ENCODE measurements at places on chromosomes 12 and 14. TPM values are rescaled to one million over a fixed set of nuclear protein-coding genes. Genes with fewer than 3 reads are reported as not detected.
A peak's percentile ranks its signal among the peaks of the same experiment; 100 is the strongest.

DNA sequence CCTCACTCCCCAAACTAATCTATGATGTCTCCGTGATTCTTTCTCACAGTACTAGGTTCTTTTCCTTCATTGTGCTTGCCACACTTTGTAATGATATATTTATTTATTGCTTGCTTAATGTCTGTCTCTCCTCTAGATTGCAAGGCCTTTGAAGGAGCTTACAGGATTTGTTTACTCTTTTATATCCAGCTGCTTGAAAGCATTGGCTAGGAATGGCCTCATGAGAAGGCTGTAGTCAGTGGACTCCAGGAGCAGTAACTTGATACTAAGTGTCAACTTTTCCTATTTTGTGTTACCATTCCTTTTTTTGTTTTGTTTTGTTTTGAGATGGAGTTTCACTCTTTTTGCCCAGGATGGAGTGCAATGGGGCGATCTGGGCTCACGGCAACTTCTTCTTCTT, 7.3 kb upstream of the FAM234B start:
- H3K27ac ChIP-seq: no peak overlapping the region
- no peaks in the 10 kb centered on the region for H3K4me1 ChIP-seq
- DNase-seq: no peak
- H3K36me3 ChIP-seq: no peaks in the 10 kb centered on the region

- H3K4me1 ChIP-seq: no peaks in the 10 kb centered on the region
- H3K27me3 ChIP-seq: no peaks in the 10 kb centered on the region
- DNase-seq: no peak
Measured at GRCh38 chr12:111105294-111105693, 184.9 kb upstream of the MYL2 start.

DNA sequence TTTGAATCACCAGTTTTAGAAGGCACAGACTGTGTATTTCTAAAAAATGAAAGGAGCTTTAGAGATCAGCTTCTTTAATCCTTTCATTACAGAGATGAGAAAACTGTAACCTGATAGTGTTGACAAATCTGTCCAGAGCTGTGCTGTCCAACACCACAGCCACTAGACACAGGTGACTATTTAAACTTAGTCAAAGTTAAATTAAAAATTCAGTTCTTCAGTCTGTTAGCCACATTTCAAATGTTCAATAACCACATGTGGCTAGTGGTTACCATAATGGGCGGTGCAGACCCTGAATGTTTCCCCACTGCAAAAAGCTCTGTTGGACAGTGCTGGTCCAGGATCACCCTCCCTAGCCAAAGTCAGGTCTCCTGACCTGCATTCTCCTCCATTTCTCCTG, 21.6 kb downstream of the DAD1 start:
- peak overlapping the region; percentile 97 for H3K27ac ChIP-seq
- DNase-seq: no peak
- H3K4me3 ChIP-seq: peak overlapping the region; percentile 47
- no peaks in the 10 kb centered on the region for H3K27me3 ChIP-seq
- peaks cover 61% of the 10 kb centered on the region for H3K36me3 ChIP-seq
- peaks cover 73% of the 10 kb centered on the region for H3K4me1 ChIP-seq

- H3K36me3 ChIP-seq: no peaks in the 10 kb centered on the region
- H3K4me3 ChIP-seq: no peak overlapping the region
- H3K27me3 ChIP-seq: no peaks in the 10 kb centered on the region
Measured at GRCh38 chr12:89323568-89324218, 28.6 kb downstream of the DUSP6 start.

The EMP1 gene
- 3.0 TPM for total RNA-seq

DNA sequence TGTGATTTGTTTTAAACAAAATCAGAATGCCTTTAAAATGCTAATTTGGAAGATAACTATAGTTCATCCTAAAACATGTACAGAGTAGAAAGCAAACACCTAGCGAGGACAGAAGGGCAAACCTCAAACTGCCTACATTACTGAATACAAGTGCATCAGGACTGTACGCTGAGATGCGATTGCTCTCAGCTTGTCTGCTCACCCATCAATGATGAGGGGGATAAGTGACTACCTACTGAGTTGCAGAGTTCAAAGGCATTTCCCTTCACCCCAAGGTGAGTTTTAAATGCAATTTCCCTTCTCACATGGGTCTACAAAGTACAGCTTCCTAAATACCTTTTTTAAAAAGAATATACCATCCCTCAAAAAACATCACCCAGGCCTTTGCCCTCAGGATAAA, 52.9 kb downstream of the PHLDA1 start:
- peak overlapping the region; percentile 99 for H3K27ac ChIP-seq
- H3K4me1 ChIP-seq: peaks cover 65% of the 10 kb centered on the region
- DNase-seq: peak; percentile 45

The TSHR gene
- total RNA-seq: not detected

DNA sequence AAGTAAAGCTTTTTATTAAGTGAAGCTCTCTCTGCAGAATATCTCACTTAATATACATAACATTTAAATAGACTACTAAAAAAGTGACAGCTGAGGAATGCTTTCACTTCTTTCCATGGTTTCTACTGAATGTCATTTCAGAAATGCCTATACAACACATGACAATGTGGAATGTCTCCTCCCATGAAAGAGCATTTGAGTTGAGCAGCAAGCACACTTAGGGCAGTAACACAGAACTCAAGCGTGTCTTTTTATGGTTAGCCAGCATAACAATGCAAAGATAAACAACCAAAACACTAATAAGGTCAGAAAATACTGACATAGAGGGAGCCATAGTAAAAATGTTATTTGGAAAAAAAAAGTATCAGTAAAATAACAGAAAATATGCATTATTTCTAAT, 9.4 kb downstream of the PPP1R12A start:
- DNase-seq: no peak
- H3K36me3 ChIP-seq: peaks cover 2% of the 10 kb centered on the region
- no peaks in the 10 kb centered on the region for H3K27me3 ChIP-seq
- no peak overlapping the region for H3K4me3 ChIP-seq
- no peak overlapping the region for H3K27ac ChIP-seq

The AICDA gene
- total RNA-seq: not detected

The TTC5 gene
- total RNA-seq: 18.5 TPM

- DNase-seq: no peak
- no peak overlapping the region for H3K4me3 ChIP-seq
- no peaks in the 10 kb centered on the region for H3K27me3 ChIP-seq
- H3K27ac ChIP-seq: no peak overlapping the region
- no peaks in the 10 kb centered on the region for H3K36me3 ChIP-seq
Measured at GRCh38 chr12:69903548-69903947, 78.5 kb downstream of the MYRFL start.

DNA sequence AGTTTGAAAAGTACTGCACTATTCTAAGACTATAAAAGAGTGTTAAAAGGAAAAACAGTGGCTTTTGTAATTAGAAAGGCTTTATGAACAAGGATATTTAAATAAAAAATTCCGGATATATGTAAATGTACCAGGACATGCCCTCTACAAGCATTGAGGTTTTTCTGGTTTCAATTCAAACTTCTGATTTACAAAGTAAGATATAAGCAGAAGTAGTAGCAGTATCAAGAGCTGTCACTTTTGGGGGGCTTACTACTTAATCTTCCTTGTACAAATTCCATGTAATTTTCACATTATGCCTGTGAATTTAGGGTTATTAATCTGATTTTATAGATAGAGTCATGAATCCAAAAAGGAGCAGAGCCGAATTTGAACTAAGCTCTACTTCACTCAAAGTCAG, 170.3 kb upstream of the ATP2B1 start:
- no peaks in the 10 kb centered on the region for H3K27me3 ChIP-seq
- H3K36me3 ChIP-seq: peaks cover 2% of the 10 kb centered on the region
- H3K27ac ChIP-seq: no peak overlapping the region
- no peak overlapping the region for H3K4me3 ChIP-seq

- H3K36me3 ChIP-seq: no peaks in the 10 kb centered on the region
- peaks cover 17% of the 10 kb centered on the region for H3K27me3 ChIP-seq
- H3K27ac ChIP-seq: no peak overlapping the region
Measured at GRCh38 chr12:109302770-109303169, 6.3 kb downstream of the FOXN4 start.

The IQSEC3 gene
- 1.0 TPM for total RNA-seq

- no peak for DNase-seq
- no peaks in the 10 kb centered on the region for H3K27me3 ChIP-seq
- peaks cover 47% of the 10 kb centered on the region for H3K4me1 ChIP-seq
- H3K4me3 ChIP-seq: peak overlapping the region; percentile 0
- H3K27ac ChIP-seq: peak overlapping the region; percentile 54
Measured at GRCh38 chr12:68673788-68674187, 13.0 kb upstream of the NUP107 start.

GRCh38 chr12:31301311-31301710, 24.6 kb downstream of the SINHCAF start:
- no peak for DNase-seq
- no peaks in the 10 kb centered on the region for H3K27me3 ChIP-seq

DNA sequence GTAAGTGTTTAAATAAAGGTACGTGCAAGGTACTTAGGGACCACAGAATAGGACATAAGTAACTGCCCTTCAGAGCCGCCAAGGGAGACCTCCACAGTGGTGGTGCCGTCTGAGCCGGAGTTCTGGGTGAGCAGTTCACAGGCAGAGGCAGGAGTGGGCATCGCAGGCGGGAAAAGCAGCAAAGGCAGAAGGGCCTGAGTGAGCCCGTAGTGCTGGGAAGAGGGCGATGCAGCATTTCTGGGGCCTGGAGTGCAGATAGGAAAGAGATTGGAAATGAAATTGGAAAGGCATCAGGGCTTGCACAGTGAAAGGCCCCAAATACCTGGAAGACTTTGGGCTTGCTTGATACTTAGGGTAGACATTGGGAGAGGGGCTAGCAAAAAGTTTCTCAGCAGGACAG, 32.9 kb downstream of the EVL start:
- DNase-seq: no peak
- H3K27me3 ChIP-seq: no peaks in the 10 kb centered on the region
- H3K4me1 ChIP-seq: peaks cover 88% of the 10 kb centered on the region
- peak overlapping the region; percentile 89 for H3K27ac ChIP-seq
- H3K4me3 ChIP-seq: no peak overlapping the region
- H3K36me3 ChIP-seq: peaks cover 27% of the 10 kb centered on the region

- peak overlapping the region; percentile 75 for H3K27ac ChIP-seq
- H3K4me3 ChIP-seq: peak overlapping the region; percentile 75
Measured at GRCh38 chr14:61750708-61751474, 11.3 kb upstream of the SNAPC1 start.

DNA sequence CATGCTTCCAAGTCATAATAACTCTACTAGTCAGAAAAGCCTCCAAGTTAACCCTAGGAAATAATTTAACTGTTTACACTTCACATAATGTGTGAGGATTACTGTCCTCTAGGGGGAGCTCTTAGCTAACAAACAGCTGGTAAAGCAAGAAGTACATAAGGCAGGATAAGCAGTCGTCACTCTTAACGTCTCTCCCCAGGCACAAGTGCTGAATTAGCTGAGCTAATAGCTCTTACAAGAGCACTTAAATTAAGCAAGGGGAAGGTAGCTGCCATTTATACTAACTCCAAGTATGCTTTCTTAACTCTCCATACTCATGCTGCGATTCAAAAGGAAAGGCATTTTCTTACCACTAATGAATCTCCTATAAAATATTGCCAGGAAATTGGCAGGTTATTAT, 79.3 kb upstream of the TSPAN11 start:
- H3K27ac ChIP-seq: no peak overlapping the region
- no peak overlapping the region for H3K4me3 ChIP-seq
- no peaks in the 10 kb centered on the region for H3K36me3 ChIP-seq
- H3K4me1 ChIP-seq: peaks cover 4% of the 10 kb centered on the region
- H3K27me3 ChIP-seq: peaks cover 5% of the 10 kb centered on the region

The DTX1 gene
- total RNA-seq: 10.7 TPM

GRCh38 chr12:6333566-6333965, 8.3 kb downstream of the TNFRSF1A start:
- H3K4me3 ChIP-seq: peak overlapping the region; percentile 14
- H3K4me1 ChIP-seq: peaks cover 46% of the 10 kb centered on the region
- H3K27me3 ChIP-seq: no peaks in the 10 kb centered on the region
- H3K27ac ChIP-seq: peak overlapping the region; percentile 82
- peaks cover 45% of the 10 kb centered on the region for H3K36me3 ChIP-seq

The TEX52 gene
- not detected for total RNA-seq

The ASCL1 gene
- not detected for total RNA-seq

The CCDC92 gene
- 3.3 TPM for total RNA-seq

DNA sequence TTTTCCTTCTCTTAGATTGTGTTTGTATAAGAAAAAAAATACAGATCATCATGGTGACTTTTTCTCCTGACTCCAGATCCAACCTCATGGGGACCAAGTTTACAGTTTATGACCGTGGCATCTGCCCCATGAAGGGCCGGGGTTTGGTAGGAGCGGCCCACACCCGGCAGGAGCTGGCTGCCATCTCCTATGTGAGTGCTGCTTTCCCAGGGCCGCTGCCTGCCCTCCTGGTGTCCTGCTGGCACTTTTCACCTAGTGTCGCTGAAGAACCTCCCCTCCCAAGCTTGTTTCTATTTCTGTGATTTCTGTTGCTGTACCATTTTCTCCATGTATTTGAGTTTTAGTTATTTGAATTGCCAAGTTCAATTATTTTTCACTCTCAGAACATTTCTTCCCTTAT, 24.8 kb upstream of the TEAD4 start:
- no peaks in the 10 kb centered on the region for H3K4me1 ChIP-seq
- no peaks in the 10 kb centered on the region for H3K27me3 ChIP-seq
- H3K27ac ChIP-seq: no peak overlapping the region

The RNASE7 gene
- total RNA-seq: not detected

- H3K27me3 ChIP-seq: no peaks in the 10 kb centered on the region
- no peak overlapping the region for H3K4me3 ChIP-seq
- no peak for DNase-seq
- no peak overlapping the region for H3K27ac ChIP-seq
Measured at GRCh38 chr14:99159341-99160340, 112.4 kb downstream of the BCL11B start.

GRCh38 chr12:12007001-12007712, 63.6 kb upstream of the BCL2L14 start:
- no peak overlapping the region for H3K4me3 ChIP-seq
- DNase-seq: peak; percentile 77
- H3K36me3 ChIP-seq: peaks cover 2% of the 10 kb centered on the region
- H3K27me3 ChIP-seq: no peaks in the 10 kb centered on the region

- no peak for DNase-seq
- no peak overlapping the region for H3K27ac ChIP-seq
- no peaks in the 10 kb centered on the region for H3K27me3 ChIP-seq
- peaks cover 6% of the 10 kb centered on the region for H3K36me3 ChIP-seq
- no peak overlapping the region for H3K4me3 ChIP-seq
- H3K4me1 ChIP-seq: peaks cover 47% of the 10 kb centered on the region
Measured at GRCh38 chr12:843609-844008, 91.2 kb downstream of the WNK1 start.
